ENCODE measurements at places on chromosomes 5 and 9. TPM values are rescaled to one million over a fixed set of nuclear protein-coding genes. Genes with fewer than 3 reads are reported as not detected.

GRCh38 chr9:111659691-111660090 lies 1.7 kb upstream of the GNG10 start:
- peaks cover 21% of the 10 kb centered on the region for H3K4me1 ChIP-seq
- peaks cover 15% of the 10 kb centered on the region for H3K36me3 ChIP-seq
- H3K4me3 ChIP-seq: no peak overlapping the region
- no peak overlapping the region for H3K27ac ChIP-seq
- no peaks in the 10 kb centered on the region for H3K27me3 ChIP-seq

DNA sequence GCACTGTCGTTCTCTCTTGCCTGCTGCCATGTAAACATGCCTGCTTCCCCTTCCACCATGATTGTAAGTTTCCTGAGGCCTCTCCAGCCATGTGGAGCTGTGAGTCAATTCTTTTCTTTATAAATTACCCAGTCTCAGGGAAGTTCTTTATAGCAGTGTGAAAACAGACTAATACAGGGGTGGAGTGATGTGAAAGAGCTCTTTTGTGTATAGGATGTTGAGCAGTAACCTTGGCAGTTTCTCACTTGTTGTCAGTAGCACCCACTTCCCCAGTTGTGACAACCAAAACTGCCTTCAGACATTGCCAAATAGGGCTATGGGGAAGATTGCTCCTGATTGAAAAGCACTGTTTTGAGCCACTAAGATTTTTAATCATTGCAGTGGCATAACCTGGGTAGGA lies 552.2 kb upstream of the ZNF462 start:
- no peaks in the 10 kb centered on the region for H3K27me3 ChIP-seq
- H3K4me1 ChIP-seq: peaks cover 7% of the 10 kb centered on the region
- no peak overlapping the region for H3K27ac ChIP-seq
- H3K4me3 ChIP-seq: no peak overlapping the region

- DNase-seq: no peak
- H3K4me3 ChIP-seq: no peak overlapping the region
- peaks cover 24% of the 10 kb centered on the region for H3K27me3 ChIP-seq
- H3K27ac ChIP-seq: no peak overlapping the region
- H3K4me1 ChIP-seq: peaks cover 16% of the 10 kb centered on the region
Observed at GRCh38 chr5:53019320-53019719, 30.2 kb downstream of the ITGA2 start.

DNA sequence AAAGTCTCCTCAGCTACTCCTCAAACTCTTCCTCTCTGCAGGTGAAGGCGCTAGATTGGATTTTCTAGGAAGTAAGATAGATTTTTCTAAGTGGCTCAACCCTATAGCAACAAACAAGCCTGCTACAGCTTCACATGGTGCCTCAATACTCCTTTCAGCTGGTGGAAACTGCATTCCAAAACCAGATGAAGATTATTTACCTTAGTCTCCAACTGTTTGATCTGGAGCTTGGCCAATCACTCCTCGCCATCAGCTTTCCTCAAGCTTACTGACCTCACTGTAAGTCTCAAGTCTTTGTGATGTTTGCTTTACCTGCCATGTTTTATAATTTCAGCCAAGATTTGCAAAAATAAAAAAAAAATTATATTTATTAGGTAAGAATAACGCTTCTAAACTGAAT lies 622.4 kb downstream of the CHSY3 start:
- no peaks in the 10 kb centered on the region for H3K27me3 ChIP-seq
- H3K4me3 ChIP-seq: no peak overlapping the region
- no peak for DNase-seq

DNA sequence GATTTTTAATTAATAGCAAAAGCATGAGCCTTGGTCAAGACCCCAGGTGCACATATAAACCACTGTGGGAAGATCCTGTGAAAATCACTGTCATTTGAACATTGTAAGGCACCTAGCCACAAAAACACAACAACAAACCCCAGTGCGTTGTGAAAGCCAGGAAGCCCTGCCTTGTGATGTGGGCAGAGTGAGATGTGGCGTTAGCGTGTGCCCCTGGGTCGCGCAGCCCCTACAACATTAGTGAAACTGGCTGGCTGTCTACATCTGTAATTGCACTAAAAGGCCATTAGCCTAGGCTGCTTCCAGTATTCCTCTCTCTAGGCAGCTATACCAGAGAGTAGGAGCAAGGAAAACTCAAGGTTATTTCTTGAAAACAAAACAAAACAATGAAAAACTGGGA lies 21.1 kb upstream of the PDZD2 start:
- no peaks in the 10 kb centered on the region for H3K4me1 ChIP-seq
- H3K27me3 ChIP-seq: peaks cover 9% of the 10 kb centered on the region
- no peak for DNase-seq
- no peak overlapping the region for H3K27ac ChIP-seq

DNA sequence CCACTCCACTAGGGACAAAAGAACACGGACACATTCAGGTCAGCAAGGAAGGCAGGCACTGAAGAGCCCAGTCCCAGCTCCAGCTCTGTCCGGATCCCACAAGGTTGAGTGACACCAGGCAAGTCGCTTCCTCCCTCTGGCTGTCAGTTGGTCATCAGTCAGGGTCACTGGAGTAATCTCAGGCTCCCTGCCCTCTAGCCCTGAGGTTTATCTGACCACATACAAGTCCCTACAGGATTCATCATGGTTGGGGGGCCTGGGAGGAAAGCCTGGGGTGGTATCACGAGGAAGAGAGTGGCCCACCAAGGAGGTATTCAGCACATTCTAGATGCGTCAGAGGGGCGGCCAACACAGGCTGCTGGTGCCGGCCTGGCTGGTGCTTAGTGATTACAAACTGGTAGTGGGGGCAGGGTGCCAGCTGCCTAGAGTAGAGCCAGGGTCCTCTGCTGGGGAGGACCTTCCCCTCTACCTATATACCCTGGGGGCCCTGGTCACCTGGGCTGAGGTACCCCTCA lies 81.5 kb downstream of the SHB start:
- no peaks in the 10 kb centered on the region for H3K36me3 ChIP-seq
- DNase-seq: no peak
- H3K4me1 ChIP-seq: peaks cover 6% of the 10 kb centered on the region
- H3K27me3 ChIP-seq: no peaks in the 10 kb centered on the region

DNA sequence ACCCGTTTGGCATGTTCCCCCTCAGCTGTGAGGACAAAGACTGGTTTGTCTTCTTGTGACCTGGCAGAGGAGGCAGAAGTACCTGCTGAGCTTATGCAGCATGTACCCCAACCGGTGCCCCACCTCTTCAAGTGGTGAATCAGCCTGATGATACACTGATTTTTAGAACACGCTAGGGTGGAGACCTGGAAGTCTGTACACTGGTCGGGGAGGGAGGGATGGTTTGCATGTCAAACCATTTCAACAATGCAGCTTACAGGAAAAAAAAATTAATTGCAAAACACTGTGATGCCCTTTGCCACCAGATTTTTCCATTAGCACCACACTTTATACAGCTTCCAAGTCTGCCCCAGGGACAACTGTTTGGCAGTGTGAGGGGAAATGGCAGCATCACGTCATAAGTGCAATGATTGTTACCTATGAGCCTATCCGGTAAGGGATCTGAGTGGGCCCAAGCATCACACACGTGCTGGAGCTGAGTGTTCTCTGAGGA lies 155.1 kb upstream of the DMRT1 start:
- no peaks in the 10 kb centered on the region for H3K36me3 ChIP-seq
- no peaks in the 10 kb centered on the region for H3K4me1 ChIP-seq
- no peak overlapping the region for H3K4me3 ChIP-seq
- no peak for DNase-seq

The PLEKHG4B gene
- 0.10 TPM for total RNA-seq

The TMEFF1 gene
- not detected for total RNA-seq

The VAV2 gene
- total RNA-seq: 6.2 TPM

Measured in activated CD4-positive, alpha-beta T cell treated with anti-CD3 and anti-CD28 coated beads, Interleukin-2, amount 10 ng/mL, durations not matched to agents 7 days and 5 days (primary cell).